ENCODE measurements at places on chromosomes 2 and 18.

DNA sequence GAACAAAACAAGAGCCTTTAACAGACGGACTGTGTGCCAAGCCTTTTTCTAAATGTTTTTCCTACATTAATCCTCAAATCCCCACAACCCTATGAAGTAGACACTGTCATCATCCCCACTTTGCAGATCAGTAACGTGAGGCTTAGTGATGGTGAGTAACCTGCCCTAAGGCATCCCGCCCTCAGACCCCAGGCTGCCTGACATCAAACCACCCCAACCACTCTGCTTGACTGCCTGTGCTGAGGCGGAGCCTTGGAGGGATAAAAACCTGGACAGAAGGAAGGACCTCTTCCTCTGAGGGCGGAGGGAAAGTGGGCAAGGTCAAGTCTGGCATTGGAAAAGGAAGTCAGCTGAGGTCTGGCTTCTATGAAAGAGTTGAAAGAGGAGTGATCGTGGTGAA lies 104.6 kb downstream of the SP3 start:
- no peak for DNase-seq

- DNase-seq, result peak; percentile 64
These were observed 244.9 kb upstream of the CXCR4 start for GRCh38 chr2:136362676-136363390.

DNA sequence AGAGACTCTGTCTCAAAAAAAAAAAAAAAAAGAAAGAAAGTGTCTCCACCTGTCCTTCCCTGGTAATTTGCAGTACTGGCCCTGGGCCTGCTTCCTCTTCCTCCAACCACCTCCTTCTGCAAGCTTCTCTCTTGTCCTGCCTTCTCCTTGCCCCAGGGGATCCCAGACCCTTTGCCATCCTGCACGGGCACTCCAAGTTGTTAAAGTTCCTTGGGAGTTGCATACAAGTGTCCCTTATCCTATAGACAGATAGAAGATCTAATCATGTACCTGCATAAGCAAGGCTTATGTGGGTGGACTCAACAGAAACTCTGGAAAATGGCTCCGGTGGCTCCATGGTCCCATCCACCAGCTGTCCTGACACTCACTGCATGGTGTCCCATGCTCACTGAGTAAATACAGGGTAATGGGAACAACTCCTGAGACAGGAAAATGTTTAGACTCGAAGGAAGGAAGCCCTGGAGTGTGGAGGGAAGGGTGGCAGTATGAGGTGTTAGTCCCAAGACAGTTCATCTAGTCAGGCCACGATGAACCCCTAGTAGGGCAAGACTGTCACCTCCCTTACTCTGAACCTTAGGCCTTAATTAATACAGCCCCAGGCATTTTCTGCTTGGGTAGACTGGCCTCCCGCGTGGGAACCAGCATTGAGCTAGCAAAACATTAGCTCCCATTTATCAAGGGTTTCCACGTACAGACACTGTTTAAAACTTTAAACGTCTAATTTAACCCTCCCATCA lies 17.1 kb downstream of the ODC1 start:
- no peak for DNase-seq

GRCh38 chr18:78396077-78396476 lies 583.5 kb upstream of the SALL3 start:
- DNase-seq, result no peak

DNA sequence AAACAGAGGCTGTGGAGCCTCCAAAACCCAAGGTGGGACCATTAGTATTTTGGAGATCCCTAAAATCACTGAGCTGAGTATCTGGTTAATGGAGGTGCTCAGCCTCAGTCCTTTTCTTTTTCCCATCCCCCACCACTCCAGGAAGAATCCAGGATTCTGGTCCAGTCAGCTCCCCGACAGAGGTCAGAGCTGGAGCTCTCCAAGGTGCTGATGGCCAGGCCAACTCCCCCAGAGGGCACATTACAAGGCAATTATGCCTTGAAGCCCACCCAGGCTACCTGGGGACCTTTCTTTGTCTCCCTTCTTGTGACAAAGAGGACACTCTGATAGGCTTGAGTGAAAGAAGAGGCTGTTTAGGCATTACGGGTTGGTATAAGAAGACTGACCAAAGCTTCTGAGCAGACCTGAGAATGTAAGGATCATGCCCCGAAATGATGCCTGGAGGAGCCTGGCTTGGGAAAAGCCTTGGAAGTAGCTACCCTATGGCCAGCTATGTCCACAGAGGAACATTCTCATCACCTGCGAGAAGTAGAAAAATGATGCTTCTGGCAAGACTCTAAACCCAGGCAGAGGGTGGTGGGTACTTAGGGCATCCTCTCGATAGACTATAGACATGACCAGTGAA lies 102.5 kb upstream of the LDAH start:
- DNase-seq, result no peak

GRCh38 chr2:71773218-71773617 lies 319.9 kb downstream of the DYSF start:
- DNase-seq, result no peak

- peak; percentile 6 for DNase-seq
These were observed 101.9 kb downstream of the NOL4 start for GRCh38 chr18:34122724-34123334.

GRCh38 chr2:206526416-206526815 lies 83.1 kb downstream of the ADAM23 start:
- no peak for DNase-seq

DNA sequence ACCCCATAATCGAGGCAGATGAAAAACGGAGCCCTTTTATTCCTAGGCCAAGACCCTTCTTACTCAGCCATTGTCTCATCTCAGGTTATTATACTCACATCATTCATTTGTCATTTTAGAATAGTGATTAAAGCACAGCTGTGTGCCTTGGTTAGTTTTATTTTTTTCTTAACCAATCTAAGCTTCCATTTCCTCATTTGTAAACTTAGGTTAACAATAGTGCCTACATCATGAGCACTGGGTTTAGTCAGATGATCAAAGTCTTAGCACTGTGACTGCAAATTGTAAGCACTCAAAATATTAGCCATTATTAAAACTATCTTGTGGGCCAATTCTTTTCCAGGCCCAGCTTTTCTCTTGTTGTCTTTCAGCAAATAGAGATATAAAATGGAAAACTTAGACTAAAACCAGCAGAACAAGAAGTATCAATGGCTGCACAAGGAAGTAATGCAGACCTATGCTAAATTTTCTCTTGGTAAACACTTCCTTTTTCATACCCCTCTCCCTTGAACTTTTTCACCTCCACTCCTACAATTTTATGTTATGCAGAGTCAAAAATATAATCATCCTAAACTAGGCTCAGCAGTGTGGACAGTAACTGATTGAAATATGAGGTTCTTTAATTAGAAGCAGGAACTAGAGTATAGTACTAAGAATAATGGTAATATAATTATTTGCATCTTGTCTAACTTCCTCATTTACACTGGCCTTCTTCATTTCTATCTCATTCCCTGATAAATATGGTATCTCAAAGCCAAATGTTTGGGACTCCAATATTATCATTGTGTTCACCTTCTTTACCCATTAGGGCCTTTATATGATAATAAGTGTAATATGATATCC lies 21.5 kb upstream of the GALNT3 start:
- no peak for DNase-seq

GRCh38 chr18:24014986-24015638 lies 558 bp downstream of the TTC39C start:
- DNase-seq, result no peak

- DNase-seq, result no peak
These were observed 3.8 kb downstream of the DLX2 start for GRCh38 chr2:172098650-172099471.

GRCh38 chr2:204931562-204931961 lies 386.3 kb downstream of the PARD3B start:
- no peak for DNase-seq

DNA sequence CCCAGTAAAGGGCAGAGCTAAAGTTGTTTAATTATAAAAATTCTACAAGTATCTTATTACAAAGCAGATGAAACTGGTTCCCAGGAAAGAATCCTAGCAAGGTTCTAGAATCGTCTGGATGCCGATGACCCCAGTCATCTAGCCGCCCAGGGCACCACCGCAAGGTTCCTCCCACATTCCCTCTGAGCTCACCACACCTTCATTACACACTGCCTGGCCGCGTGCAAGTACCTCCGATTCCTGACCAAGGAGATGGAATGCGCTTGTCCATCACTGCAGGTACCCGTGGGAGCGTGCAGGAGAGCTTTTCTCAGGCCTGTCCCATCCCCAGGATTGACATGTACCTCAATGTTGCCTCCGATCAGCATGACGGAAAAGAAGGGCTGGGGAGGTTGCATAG lies 158.5 kb downstream of the LAMA1 start:
- no peak for DNase-seq

DNA sequence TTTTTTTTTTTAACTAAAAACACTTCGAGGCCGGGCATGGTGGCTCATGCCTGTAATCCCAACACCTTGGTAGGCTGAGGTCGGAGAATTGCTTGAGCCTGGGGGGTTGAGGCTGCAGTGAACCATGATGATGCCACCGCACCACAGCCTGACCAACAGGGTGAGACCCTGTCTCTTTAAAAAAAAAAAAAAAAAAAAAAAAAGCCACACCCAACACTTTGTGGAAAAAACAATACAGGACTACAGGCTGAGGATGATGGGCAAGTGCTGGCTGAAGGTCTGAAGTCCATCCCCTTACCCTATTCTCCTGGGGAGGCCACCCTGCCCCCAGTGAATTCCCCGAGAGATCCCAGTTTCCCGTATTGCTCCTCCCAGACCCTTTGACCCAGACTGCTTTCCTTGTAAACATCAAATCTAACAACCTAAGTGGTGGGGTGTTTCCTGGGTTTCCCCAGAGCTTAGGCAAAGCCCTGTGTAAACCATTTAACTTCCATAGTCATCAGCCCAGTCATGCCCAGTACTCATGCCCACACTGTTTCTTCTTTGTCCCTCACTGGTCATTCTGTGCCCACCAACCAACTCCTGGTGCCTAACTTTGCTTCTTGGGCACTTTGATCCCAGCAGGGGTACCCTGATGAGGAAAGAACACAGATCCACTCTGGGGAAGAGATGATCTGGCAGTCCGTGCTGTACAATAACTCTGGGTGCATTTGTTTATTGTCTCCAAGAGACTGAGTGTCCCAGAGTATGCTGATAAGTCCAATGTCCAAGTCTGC lies 5.8 kb upstream of the TMEM37 start:
- no peak for DNase-seq

GRCh38 chr2:159152128-159152778 lies 134.2 kb downstream of the WDSUB1 start:
- DNase-seq, result no peak

GRCh38 chr2:50529600-50530218 lies 502.2 kb downstream of the NRXN1 start:
- peak; percentile 22 for DNase-seq

DNA sequence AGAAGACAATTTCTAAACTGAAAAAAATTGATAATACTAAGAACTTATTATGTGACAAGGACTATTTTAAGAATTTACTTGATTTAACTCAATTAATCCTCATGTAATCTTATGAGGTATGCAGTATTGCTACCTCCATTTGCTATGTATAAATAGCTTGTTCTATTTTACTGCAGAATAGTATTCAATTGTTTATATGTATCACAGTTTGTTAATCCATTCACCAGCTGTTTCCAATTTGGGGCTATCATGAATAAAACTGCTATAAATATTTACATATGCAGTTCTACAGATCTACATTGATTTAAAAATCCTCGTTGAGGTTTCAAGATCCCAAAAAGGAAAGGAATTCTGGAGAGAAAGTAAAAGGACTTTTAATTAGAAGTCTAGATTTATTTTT lies 54.8 kb upstream of the DOCK10 start:
- DNase-seq, result no peak

DNA sequence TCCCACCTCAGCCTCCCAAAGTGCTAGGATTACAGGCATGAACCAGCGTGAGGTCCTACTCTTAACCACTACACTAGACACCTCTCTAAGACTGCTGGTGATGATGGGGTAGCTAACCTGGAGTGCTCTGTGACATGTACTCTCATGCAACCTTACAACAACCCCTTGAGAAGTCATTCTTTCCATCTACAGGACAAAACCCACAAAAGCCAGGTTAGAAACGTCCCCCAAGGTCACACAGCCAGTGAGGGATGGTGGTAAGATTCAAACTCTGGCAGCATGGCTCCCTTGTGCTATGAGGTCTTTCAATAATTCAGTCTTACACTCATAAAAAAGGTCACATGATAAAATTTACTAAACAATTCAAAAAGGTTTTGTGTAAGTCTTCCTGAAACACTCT lies 94.8 kb upstream of the SERTAD2 start:
- DNase-seq, result no peak

GRCh38 chr2:205463466-205464025 lies 218.8 kb upstream of the NRP2 start:
- no peak for DNase-seq

DNA sequence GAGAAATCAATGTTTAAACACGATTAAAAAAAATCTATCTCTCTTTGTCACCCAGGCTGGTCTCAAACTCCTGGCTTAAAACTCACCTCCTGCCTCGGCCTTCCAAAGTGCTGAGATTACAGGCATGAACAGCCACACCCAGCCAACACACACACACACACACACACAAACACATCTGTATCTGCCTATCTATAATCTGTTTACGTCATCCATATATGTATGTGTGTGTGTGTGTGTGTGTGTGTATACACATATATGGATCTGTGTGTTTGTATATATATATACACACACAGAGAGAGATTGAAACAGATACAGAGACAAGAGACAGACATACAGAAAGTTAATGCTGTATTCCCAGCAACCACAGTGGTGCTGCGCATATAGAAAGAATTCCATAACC lies 497.1 kb downstream of the DSC3 start:
- DNase-seq, result no peak

DNA sequence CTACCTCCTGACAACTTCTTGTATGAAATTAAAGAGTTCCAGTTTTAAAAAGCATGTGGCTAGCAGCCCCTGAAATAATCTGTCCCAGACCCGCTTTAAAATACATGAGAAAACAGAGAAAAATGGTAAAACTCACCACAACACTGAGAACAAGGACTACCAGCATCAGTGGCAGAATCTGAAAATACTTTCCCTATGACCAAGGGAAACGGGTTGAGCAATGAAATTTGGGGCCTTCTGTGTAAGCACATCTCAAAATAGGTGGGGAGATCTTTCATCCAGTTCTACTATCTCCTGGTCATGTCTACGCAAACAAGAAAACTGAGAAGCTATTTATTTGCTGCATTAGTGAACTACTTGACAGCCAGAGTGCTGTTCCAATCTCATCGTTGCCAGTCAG lies 172.3 kb downstream of the LNPK start:
- no peak for DNase-seq

DNA sequence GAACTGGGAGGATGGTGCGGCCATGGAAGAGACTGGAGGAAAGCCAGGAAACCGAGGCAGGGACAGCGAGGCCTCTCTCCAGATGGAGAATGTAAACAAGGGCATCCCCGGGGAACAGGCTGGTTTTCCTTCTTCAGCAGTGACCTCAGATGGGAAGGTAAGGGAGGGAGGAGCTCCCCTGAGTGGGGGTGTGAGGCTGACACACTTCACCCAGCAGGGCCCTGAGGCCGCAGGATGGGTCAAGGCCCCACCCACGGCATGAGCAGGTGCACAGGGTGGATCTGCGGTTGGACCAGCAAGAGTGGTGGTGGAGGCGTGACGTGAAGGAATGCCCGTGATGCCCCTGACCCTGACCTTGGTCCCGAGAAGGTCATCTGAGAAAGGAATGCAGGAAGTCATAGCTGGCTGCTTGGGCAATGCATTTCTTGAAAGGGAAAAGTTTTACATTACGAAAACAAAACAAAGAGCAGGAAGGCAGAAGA lies 48.1 kb downstream of the ADCY3 start:
- no peak for DNase-seq

All from CD4-positive, alpha-beta T cell treated with Interleukin-2 at 100 ng/mL for 4 hours (primary cell).